ENCODE measurements at places on chromosomes 12 and 14. TPM values are rescaled to one million over a fixed set of nuclear protein-coding genes. Genes with fewer than 3 reads are reported as not detected.

GRCh38 chr12:109637996-109638395 lies 64.4 kb downstream of the MVK start:
- no peaks in the 10 kb centered on the region for H3K27me3 ChIP-seq
- H3K4me3 ChIP-seq = no peak overlapping the region
- H3K36me3 ChIP-seq = no peaks in the 10 kb centered on the region
- H3K4me1 ChIP-seq = no peaks in the 10 kb centered on the region

DNA sequence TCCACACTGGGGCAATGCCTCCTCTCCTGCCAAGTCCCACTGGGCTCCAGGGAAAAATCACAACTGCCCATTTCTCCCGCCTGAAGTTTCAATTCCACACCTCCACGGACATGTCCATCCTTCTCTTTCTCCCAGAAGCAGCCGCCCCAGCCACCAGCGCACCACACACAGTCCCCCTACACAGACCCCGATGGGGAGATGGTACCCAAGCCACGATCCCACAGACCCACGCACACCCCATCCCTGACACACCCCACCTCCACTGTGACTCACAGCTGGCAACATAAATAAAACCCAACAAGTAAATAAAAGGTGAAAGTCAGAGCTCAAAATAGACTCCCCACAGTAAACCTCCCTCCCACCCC lies 2.6 kb downstream of the MSI1 start:
- H3K27me3 ChIP-seq = peaks cover 39% of the 10 kb centered on the region
- DNase-seq = no peak
- H3K36me3 ChIP-seq = no peaks in the 10 kb centered on the region
- H3K4me3 ChIP-seq = no peak overlapping the region

DNA sequence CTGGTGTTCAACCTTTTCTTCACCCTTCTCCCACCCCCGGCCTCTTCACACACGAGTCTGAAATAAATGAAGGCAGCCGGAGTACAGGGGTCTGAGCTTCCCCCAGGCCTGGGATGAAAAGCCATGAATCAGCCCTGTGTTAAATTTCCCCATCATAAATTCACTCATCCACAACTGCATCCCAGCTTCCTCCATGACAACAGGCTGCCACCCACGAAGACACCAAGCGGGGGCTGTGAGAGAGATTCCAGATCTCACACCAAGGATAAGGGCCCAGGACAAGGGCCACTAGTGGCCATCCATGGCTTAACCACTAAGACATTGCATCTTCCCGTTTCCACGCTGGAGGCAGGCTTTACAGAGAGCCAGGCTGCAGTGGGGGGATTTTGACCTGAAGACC lies 93.9 kb upstream of the NCOR2 start:
- H3K27ac ChIP-seq = no peak overlapping the region
- H3K27me3 ChIP-seq = no peaks in the 10 kb centered on the region
- DNase-seq = no peak
- no peak overlapping the region for H3K4me3 ChIP-seq

- peaks cover 2% of the 10 kb centered on the region for H3K36me3 ChIP-seq
- H3K27me3 ChIP-seq = no peaks in the 10 kb centered on the region
- no peak for DNase-seq
These were observed 29.7 kb upstream of the PSMA6 start for GRCh38 chr14:35262436-35262835.

GRCh38 chr12:94149119-94149780 lies 873 bp downstream of the PLXNC1 start:
- DNase-seq = no peak
- H3K27me3 ChIP-seq = peaks cover 62% of the 10 kb centered on the region
- H3K36me3 ChIP-seq = no peaks in the 10 kb centered on the region
- H3K27ac ChIP-seq = no peak overlapping the region

DNA sequence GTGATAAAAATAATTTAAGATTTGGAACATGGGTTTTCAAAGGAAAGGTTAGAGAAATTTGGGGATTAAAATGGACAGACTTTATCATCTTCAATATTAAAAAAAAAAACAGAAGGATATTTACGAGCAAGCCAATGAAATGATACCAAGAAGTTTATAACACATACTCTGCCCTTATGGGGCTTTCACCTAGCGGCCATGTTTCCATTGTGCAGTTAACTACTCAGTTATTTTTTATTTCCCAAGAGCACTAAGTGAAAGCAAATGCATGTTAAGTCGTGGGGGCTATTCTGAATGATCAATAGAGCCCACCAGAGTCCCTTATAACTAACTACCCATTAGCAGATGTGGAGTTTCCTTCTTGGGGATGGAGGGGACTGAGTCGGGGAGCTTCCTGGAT lies 53.9 kb downstream of the ETV6 start:
- no peak overlapping the region for H3K27ac ChIP-seq
- no peaks in the 10 kb centered on the region for H3K36me3 ChIP-seq
- DNase-seq = no peak
- H3K27me3 ChIP-seq = no peaks in the 10 kb centered on the region

GRCh38 chr14:20278414-20278813 lies 27.3 kb downstream of the TTC5 start:
- H3K4me3 ChIP-seq = no peak overlapping the region
- no peaks in the 10 kb centered on the region for H3K36me3 ChIP-seq
- H3K27me3 ChIP-seq = no peaks in the 10 kb centered on the region
- peak; percentile 21 for DNase-seq
- H3K27ac ChIP-seq = no peak overlapping the region

- H3K27me3 ChIP-seq = no peaks in the 10 kb centered on the region
- H3K36me3 ChIP-seq = no peaks in the 10 kb centered on the region
- no peak for DNase-seq
These were observed 108.5 kb downstream of the ARF6 start for GRCh38 chr14:50001151-50001998.

GRCh38 chr12:132711080-132711843 lies 620 bp downstream of the PGAM5 start:
- H3K27me3 ChIP-seq = no peaks in the 10 kb centered on the region
- H3K36me3 ChIP-seq = no peaks in the 10 kb centered on the region
- peaks cover 5% of the 10 kb centered on the region for H3K4me1 ChIP-seq
- peak; percentile 40 for DNase-seq
- no peak overlapping the region for H3K27ac ChIP-seq

DNA sequence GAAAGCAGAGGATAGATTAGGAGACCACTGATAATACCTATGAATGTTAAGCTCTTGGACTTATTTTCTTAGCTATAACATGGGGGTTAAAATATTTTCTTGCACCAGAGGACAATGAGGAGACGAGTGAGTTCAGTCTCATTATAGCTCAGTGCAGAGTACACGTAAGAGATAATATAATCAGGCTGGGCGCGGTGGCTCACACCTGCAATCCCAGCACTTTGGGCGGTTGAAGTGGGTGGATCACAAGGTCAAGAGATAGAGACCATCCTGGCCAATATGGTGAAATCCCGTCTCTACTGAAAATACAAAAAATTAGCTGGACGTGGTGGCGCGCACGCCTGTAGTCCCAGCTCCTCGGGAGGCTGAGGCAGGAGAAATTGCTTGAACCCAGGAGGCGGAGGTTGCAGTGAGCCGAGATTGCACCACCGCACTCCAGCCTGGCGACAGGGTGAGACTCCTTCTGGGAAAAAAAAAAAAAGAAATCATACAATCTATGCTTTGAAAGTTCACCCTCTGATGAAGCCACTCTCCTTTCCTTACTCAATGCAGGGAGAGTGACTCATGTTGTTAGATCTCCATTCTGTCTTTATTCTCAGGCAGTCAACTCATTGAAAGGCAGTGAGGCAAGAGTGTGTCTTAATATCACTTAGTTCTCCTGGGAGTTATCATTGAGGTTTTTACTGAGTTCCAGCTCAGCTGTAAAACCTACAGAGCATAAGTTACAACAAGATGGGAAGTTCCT lies 134.2 kb downstream of the SYNE2 start:
- no peaks in the 10 kb centered on the region for H3K4me1 ChIP-seq
- no peaks in the 10 kb centered on the region for H3K36me3 ChIP-seq
- no peak overlapping the region for H3K27ac ChIP-seq
- H3K27me3 ChIP-seq = no peaks in the 10 kb centered on the region
- DNase-seq = no peak

The SAMD15 gene
- 1.1 TPM for total RNA-seq

The WIF1 gene
- total RNA-seq = not detected

The WDHD1 gene
- 22.5 TPM for total RNA-seq

The FIGNL2 gene
- total RNA-seq = 2.5 TPM

The TRHDE gene
- total RNA-seq = not detected

The CCDC184 gene
- total RNA-seq = 0.18 TPM
